ENCODE measurements at places on chromosomes 5 and 9. TPM values are rescaled to one million over a fixed set of nuclear protein-coding genes. Genes with fewer than 3 reads are reported as not detected.

GRCh38 chr9:26779062-26779461 is 113.5 kb downstream of the CAAP1 start:
- DNase-seq: no peak

DNA sequence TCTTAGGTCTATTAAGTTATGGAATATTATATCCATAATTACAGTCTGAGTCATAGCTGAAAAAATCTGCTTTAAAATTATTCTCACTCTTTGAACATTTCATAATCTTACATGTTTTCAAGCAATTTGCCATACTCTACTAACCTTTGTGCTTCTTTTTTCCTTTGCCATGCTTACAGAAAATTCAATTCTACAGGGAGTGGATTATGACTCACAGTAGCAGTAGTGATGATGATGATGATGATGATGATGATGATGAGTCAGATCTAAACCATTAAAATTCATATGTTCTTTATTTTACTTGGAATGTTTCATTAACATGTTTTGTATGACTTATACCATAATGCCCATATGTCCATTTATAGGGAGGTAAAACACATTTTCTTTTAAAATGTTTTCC is 207.1 kb downstream of the VPS13A start:
- no peak for DNase-seq

DNA sequence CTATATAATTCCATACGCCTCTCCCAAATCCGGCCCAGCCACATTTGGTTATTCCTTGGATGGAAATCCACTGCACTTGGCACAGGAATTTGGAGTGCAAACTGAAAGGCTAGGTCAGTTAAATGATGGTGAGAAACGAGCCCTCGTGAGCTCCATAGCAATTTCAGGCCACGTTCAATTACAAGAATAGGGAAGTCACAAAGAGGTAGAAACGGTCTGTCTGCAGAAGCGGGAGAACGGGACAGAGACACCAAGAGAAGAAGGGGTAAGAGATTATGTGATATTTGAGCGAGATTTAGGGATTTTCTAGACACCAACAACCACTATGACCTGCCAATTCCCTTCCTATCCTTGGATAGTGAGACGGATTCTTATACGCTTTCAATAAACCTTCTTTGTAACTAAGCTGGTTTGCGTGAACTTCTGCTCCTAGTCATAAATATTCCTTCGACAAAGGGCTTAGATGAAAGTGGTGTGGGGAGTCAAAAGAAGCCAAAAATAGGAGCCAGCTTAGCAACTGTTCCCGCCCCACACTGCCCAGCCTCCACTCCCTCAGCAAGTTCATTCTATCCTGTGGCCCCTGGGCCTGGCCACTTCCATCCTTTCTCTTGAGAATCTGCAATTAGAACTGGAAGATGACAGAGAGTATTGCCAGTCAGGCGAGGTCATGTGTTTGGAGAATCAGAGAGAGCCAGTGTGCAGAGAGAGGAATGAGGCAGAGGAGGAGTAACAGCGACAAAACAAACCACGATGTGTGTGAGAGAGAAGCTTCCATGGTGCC is 118.4 kb downstream of the ZNF608 start:
- DNase-seq: no peak

DNA sequence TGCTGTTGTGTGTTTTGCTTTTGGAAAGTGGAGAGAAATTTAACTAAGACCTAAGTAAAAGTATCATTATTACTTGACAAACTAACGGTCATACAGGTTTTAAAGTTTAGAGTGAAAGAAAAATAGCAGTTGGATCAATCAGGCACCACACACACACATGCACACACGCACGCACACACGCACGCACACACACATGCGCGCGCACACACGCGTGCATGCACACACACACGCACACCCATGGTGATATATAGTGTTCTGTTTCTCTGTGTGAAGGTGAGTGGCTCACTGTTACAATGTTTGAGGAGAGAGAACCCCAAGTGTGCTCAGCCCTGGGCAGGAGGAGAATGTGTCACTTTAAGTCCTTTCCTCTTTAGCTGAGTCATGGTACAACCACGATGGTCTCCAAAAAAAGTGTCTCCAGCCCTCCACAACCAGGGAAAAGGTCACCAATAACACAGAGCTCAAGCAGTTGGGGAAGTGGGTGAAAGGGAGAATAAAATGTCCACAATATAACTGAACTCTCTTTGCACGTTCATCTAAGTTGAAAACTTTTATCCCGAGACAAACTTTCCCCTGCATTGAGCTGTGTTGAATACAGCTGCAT is 3.2 kb downstream of the ZNF366 start:
- DNase-seq: no peak

DNA sequence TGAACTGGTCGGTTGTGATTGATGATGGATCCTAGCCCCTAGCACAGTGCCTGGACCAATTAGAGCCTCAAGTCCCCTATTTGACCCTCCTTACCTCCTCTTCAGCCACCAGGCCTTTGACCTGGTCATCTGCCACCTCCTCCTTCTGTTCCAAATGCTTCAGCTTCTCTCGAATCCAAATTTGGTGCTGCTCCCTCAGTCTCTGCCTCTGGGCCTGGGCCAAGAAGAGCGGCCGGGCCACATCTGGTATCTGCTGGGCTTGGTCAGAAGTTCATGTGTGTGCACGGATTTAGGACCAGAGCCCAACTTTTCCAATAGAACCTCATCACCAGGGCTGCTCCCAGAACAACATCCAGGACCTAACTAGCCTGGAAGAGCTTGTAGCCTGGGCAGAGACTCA is 6.5 kb downstream of the SLC35A4 start:
- DNase-seq: no peak

DNA sequence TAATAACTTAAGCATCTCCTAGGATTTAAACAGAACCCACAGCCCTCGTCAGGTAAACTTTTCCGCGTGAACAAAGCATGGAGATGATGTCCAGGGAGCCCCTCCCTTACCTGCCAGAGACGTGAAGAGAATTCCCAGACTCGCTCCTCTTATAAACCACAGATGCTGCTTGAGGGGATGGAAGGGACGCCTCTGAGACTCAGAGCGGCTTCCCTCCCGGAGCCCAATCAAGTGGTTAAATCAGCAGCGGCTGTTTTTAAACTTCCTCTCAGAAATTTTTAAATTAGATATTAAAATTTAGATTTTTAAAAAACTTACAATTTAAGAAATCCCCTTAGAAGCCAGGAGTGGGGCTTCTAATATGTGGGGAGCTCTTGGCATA is 71.8 kb downstream of the RAPGEF1 start:
- no peak for DNase-seq

- DNase-seq: no peak
These were observed 215.3 kb downstream of the SLIT3 start for GRCh38 chr5:169085636-169086035.

DNA sequence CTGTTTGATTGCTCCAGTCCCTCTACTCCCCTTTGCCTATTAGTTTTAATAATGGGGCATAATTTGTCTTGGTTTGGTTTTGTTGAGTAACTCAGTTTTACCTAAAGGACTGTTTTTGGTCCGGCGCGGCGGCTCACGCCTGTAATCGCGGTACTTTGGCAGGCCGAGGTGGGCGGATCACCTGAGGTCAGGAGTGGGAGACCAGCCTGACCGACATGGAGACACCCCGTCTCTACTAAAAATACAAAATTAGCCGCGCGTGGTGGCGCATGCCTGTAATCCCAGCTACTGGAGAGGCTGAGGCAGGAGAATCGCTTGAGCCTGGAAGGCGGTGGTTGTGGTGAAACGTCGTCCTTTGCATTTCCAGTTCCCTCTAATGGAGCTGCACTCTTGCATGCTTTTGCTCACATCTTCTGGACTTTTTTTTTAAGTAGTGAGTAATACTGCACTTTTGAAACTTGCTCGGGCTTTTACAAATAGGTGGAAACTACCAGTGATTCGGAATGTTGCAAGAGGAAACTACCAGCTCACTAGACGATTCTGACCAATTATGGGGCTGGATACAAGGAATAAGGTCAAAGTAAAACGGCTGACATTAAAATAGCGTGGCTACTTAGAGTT is 721 bp upstream of the MAML1 start:
- no peak for DNase-seq

DNA sequence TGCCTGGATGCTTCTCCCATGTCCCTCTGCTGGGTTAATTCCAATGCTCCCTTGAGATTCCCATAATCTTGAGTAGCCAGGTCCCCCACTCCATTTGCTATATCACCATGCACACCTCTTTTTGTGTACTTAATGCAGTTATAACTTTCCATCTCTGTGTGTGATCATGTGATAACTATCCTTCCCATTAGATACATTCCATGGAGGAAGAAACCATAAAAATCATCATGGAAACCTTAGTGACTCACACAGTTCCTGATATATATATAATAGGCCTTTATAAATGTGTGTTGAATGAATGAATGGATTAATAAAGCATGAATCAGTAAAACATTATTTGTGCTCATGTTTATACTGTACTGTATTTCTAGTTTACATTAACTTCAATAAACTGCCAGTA is 104.6 kb downstream of the PCSK5 start:
- no peak for DNase-seq

GRCh38 chr9:121672213-121672612 is 20.8 kb downstream of the DAB2IP start:
- DNase-seq: no peak

- no peak for DNase-seq
These were observed 63.7 kb upstream of the ZNF622 start for GRCh38 chr5:16529306-16529705.

- DNase-seq: no peak
These were observed 1400.7 kb downstream of the CDH12 start for GRCh38 chr5:21452449-21452848.

- DNase-seq: no peak
These were observed 81.2 kb upstream of the NAA35 start for GRCh38 chr9:85859765-85860164.

DNA sequence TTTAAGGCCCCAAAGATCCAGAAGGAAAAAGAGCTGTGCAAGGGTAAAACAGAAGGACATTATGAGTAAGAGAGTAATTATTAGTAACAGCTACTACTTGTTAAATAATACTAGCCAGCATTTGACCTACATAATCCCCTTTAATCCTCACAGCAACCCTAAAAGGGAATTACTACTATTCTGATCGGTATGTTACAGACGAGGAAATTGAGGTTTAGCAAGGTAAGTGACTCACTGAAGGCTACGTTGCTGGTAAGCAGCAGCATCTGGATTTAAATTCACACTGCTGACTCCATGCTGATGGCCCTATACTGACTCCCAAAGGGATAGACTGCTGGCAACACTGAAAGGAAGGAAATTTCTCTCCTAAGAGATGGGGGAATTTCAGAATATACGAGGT is 3.7 kb upstream of the FSD1L start:
- DNase-seq: no peak

DNA sequence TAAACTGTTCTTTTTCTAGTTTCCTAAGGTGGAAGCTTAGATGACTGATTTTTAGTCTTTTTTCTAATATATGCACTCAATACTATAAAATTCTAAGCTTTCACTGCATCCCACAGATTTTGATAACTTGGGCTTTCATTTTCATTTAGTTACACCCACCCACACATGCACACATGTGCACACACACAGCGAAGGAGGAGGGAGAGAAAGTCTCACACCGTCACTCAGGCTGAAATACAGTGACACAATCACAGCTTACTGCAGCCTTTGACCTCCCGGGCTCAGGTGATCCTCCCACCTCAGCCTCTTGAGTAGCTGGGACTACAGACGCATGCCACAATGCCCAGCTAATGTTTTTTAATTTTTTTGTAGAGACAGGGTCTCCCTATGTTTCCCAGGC is 96.5 kb downstream of the SMIM23 start:
- no peak for DNase-seq

DNA sequence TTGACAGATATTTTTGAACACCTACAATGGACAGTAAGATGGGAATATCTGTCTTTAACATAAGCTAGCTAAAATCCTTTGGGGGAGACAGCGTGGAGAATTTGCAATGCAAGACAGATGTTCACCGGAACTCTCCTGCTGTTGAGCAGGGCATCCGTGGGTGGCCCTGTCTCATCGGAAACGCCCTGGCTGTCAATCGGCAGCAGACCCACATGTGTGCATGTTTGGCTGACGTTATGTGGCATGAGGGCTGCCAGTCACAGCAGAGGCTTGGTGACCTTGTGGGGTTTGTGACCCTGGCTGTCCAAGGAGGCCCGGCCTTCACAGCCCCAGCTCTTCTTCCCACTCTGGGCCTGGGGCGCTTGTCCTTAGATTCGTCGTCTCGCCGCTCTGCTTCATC is 129.7 kb upstream of the OTULINL start:
- DNase-seq: no peak

DNA sequence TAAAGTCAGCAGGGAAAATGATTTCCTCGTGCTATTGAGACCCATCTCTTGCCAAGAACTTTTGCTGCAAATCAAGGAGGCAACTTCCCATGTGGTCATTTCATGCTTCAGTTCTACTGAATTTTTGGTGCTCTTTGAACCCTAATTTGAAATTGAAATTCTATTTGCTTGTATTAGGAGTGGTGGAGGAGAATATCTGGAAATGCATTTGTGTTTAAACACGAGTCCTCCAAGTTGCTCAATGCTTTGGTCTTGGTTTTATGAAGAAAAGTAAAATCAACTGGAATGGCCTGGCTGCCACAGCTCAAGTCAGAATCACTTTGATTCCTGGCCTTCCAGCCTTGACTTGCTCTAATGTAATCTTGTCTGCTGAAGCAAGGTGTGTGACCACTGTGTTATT is 613.2 kb downstream of the TLE1 start:
- DNase-seq: no peak

DNA sequence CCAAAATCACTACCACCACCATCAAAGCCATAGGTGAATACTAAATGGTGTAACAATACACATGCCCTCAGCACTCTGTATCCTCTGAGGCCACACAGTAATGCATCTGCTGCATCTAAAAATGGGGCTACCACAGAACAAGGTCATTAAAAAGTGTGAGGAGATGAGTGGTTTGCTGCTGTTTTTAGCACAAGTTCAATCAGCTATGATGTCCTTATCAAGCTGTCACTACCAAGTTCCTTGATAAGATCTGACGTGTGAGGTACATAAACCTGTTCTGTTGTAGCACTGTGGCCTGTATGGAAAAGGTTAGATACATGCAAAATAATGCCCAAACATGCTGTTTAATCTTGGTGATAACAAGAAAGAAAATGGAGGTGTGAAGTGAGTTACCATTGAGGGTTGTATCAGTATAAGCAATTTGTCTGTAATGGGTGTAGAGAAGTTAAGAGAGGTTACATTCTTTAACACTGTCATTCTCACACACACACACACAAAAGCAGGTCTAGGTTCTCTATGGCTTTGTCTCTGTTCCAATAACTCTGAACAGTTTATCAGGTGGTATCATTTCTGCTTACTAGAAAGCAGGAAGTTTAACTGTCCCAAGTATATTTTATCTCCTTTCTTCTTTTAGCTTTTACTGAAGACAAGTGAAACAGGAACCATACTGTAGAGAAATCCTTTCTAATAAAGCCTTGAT is 252.9 kb downstream of the CWC27 start:
- DNase-seq: no peak

The MRPL36 gene
- 50.4 TPM for total RNA-seq

The LCN12 gene
- total RNA-seq: not detected

The CATSPER3 gene
- total RNA-seq: 0.61 TPM

The FBN2 gene
- total RNA-seq: 1.4 TPM

The ACER2 gene
- total RNA-seq: 20.5 TPM

The SMIM23 gene
- not detected for total RNA-seq

The RAD17 gene
- total RNA-seq: 18.4 TPM

The PFN3 gene
- not detected for total RNA-seq

The PCDHB7 gene
- total RNA-seq: 1.6 TPM

The INSL4 gene
- not detected for total RNA-seq

The SPINK13 gene
- total RNA-seq: not detected

The SLC6A19 gene
- total RNA-seq: 0.32 TPM

All from mesenteric fat pad (tissue), 1 donor.